Left hindlimb (tissue), 1 donor: ENCODE measurements at places on chromosomes 13 and 19.
A peak's percentile ranks its signal among the peaks of the same experiment; 100 is the strongest.

- DNase-seq = no peak
Observed at GRCh38 chr13:67155898-67156722, 74.0 kb downstream of the PCDH9 start.

- no peak for DNase-seq
Observed at GRCh38 chr13:21347753-21348318, 111.3 kb downstream of the ZDHHC20 start.

- DNase-seq = no peak
Observed at GRCh38 chr19:33462112-33462791, 59.3 kb downstream of the PEPD start.

DNA sequence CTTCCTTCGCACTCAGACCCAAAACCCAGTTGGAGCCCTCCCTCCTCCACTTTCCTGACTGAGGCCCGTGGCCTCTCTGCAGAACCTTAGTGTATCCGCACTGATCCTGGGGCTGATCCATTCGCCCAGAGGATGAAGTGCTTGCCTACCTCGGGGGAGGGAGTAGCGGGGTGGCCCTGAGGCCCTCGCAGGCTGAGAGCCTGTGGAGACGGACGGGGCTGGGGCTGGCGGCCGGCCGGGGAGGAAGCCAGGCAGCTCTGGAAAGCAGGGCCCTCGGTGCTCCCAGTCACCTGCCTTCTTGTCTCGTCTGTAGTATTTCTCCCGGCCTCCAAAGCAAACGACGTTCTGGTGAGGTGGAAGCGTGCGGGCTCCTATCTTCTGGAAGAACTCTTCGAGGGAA is 1.3 kb downstream of the PROZ start:
- no peak for DNase-seq

- no peak for DNase-seq
Observed at GRCh38 chr13:24006520-24007248, 109.4 kb upstream of the C1QTNF9B start.

GRCh38 chr19:14559916-14560775 is 11.7 kb downstream of the NDUFB7 start:
- peak; percentile 39 for DNase-seq

GRCh38 chr13:98761126-98761985 is 8.9 kb upstream of the SLC15A1 start:
- no peak for DNase-seq

- peak; percentile 91 for DNase-seq
Observed at GRCh38 chr19:38949580-38950367, 19.0 kb downstream of the MRPS12 start.

DNA sequence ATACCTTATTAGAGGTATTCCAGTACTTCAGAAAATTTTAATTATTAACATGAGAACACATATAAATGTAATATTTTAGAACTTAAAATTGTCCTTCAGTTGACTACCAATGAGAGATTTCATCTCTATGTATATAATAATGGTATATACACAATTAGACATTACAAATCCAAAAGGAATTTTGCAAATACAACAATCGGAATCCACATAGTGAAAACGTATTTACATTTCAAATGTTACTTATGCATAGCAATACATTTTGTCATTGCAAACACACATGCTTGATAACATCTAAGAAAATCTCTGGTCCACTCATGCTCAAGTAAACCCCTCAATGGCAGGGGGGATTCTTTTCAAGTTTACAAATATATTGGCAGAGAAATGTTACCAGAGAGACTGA is 2345.2 kb downstream of the PCDH9 start:
- no peak for DNase-seq

- DNase-seq = no peak
Observed at GRCh38 chr19:10118960-10119359, 739 bp downstream of the EIF3G start.

DNA sequence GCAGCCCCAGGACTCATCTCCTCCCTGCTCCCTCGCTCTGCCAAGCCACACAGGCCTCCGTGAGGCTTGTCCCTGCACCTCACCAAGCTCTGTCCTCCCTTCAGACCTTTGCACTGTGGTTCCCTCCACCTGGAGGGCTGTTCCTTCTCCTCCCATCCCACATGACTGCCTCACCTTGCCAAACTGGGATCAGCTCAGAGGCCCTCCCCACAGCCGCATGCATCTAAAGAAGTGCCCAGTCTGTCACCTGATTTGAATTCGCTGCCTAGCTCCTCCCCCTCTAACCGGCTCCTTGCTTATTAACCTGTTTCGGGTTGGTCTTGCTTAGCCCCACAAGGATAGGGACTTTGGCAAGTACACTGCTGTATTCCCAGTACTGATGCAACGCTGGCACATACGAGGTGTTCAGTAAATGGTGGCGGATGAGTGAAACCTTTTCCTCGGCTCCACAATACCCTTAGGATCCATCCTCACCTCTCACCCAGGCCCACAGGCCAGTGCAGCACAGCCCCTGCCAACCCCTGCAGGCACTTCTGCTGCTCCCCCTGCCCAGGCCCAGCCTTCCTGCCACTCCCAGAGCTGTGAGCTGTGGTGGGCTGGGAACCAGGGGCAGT is 4.4 kb downstream of the AKT2 start:
- no peak for DNase-seq

- peak; percentile 27 for DNase-seq
Observed at GRCh38 chr13:32150239-32150638, 118.7 kb downstream of the FRY start.

DNA sequence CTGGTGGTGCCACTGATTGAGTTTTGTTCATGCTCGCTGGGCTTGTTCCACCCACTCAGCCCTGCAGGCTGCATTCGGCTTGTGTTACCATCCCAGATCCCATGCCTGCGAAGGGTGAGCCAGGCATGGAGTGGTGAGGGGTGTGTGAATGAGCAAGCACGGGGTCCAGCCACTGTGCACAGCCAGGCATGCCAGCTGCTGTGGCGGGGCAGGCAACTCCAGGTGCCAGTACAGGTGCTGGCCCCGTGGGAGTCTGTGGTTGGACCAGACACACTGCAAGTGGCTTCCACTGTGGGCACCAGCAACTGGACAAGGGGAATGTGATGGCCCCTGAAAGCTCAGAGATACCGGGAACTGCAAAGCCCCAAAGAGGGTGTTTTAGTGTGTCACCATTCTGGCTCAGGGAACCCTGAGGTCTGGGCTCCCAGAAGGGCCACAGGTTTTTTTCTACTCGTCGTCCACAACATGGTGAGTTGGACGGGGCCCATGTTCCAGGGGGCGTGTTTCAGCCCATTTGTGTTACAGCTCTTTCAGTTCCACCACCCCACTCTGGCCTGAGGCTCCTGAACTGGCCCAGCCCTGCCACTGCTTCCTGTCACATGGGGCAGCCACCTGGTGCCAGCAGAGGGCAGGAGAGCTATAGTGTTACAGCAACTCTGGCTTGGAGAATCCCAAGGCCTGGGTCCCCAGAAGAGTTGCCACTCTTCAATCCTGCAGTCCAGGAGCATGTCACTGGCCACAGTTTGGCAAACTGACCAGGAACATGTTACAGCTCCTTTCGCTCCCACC is 217.0 kb upstream of the OBI1 start:
- DNase-seq = no peak

DNA sequence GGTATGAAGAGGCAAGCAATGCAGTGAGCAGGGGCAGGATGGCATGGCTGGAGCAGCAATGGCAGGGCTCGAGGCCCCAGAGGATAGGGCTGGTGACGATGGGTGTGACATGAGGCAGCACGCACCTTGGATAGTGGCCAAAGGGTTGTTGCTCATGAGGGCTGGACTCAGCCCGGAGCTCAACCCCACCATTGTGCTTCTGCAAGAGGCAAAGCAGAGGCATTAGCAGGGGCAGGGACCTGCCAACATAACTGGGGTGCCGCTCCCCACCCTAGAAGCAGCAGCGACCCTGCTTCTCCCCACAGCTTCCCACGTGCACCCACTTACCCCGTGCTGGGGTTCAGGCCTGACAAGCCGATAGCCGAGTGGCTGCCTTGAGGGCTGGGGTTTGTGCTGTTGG is 15.8 kb downstream of the ZNF574 start:
- DNase-seq = no peak

- no peak for DNase-seq
Observed at GRCh38 chr13:87907202-87907601, 236.0 kb downstream of the SLITRK5 start.

DNA sequence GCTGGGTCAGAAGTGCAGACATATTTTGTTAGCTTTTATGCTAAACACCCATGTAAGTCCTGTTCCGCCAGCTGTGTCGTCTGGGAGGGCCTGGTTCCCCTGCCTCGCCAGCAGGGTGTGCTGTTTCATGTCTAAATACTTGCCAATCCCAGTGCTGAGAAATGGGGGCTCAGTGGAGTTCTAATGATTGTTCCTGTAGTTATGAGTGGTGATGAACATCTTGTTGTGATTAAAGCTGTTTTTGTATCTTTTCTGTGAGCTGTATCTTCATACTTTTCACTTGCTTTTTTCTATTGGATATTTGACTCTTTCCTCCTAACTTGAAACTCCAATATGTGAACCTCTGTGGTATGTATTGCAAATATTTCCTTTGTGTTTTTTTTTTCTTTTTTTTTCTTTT is 32.7 kb downstream of the KDM4B start:
- DNase-seq = no peak

GRCh38 chr19:38666663-38667511 is 19.4 kb downstream of the ACTN4 start:
- DNase-seq = peak; percentile 83

- no peak for DNase-seq
Observed at GRCh38 chr13:109862627-109863026, 76.2 kb upstream of the IRS2 start.

- DNase-seq = no peak
Observed at GRCh38 chr13:97974773-97975172, 21.3 kb downstream of the IPO5 start.

DNA sequence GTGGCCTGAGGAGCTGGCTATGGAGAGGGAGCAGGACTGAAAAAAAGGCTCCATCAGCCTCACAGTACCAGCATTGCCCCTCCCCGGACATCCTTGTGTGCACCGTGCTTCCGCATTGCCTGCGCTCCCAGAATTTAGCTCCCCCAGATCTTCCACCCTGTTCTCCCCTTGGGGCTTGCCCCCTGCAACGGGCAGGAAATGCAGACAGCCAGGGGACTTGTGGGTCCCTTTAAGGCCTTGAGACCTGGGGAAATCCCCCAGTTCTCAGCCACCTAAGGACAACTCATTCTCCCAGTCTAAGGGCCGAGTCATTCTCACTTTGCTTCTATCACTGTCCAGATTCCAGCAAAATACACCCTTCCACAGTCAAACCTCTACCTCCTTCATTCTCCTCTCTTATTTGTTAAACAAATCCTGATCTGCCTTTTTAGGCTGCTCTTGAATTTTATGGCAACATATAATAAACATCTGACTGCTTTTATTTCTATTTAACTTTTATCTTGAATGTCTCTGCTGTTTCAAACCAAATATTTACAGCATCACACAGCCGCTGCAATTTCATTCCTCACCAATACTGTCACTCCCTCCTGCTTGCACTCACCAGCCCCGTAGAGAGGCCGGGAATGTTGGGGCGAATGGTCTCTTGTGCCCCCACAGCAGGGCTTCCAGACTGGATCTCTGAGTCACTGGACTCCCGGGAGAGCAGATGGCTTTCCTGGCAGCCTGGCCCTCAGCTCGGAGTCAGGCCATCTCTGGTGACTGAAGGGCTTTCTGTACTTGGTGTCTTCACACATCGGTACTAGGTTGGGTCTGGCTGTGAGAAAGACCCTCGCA is 221.9 kb downstream of the TSHZ3 start:
- DNase-seq = no peak

- no peak for DNase-seq
Observed at GRCh38 chr13:112826565-112826964, 136.7 kb downstream of the ATP11A start.

DNA sequence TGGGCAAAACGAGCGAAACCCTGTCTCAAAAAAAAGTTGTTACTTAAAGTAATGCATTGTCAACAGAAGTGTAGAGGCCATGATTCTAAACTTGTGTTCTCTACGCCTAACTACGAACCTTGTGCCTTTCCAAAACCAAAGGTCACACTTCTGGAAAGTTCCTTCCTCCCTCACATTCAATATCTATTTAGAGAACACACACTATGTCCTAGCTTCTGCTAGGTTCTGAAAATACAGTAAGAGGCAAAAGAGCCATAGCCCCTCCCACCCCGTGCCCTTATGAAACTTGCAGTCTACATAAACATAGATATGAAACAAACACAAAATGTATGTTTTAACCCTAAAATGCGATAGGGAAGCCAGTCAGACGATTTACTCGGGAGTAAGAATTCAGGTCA is 36.4 kb downstream of the RNF6 start:
- DNase-seq = no peak

GRCh38 chr13:47408546-47409319 is 511.9 kb upstream of the HTR2A start:
- no peak for DNase-seq

- DNase-seq = no peak
Observed at GRCh38 chr19:40365010-40365409, 16.5 kb downstream of the PLD3 start.

GRCh38 chr13:94362411-94362909 is 117.0 kb downstream of the DCT start:
- DNase-seq = peak; percentile 81

GRCh38 chr13:41533266-41534052 is 76.1 kb downstream of the RGCC start:
- DNase-seq = no peak

DNA sequence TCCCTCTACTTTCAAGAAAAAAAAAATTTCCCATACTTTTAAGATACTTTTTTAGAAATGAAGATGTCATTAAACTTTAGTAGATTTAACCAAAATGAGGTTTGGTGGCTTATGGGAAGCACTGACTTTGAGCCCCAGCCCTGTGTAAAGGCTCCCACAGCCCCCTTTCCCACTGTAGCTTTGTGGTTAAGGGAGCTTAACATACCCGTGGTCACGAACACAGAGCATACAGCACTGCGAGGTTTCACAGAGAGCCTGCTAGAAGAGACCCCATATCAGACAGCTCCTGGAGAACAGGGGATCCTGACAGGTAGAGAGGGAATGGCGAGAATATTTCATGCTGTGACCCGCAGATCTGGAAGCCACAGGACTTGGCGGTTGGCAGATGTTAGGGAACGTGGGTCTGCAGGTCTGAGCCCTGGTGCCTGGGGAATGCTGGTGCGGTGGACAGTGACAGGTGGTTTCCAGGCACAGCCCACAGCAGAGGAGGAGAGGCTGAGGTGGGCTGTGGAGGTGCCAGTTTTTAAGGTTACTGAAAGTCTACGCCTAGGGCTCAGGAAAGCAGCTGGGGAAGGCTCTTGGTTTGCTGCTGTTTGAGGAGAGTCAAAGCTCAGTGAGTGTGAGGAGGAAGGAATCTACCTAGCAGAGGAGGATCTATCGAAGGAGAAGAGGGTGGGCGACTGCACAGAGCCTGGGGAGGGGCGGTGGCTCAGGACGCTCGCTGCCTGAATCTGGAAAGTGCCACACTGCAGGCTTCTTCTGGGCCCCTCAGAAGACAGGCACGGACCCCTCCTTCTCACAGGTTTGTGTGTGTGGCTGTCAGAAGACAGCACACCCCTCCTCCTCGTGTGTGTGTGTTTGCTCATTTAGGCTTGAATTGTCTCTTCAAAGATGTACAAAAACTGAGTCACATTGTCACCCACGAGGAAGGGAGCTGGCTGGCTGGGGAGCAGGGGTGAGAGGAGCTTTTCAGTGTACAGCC is 49.9 kb downstream of the SLC7A9 start:
- DNase-seq = no peak

GRCh38 chr13:103157016-103157415 is 90.8 kb upstream of the SLC10A2 start:
- DNase-seq = no peak
